ENCODE measurements at places on chromosomes 7 and 10. TPM values are rescaled to one million over a fixed set of nuclear protein-coding genes. Genes with fewer than 3 reads are reported as not detected.

- peak; percentile 66 for DNase-seq
Observed at GRCh38 chr7:33716581-33717477, 188.5 kb upstream of the BMPER start.

GRCh38 chr10:9615189-9615588, 1402.5 kb upstream of the CELF2 start:
- peak; percentile 22 for DNase-seq

GRCh38 chr10:98589007-98589406, 142.3 kb upstream of the HPS1 start:
- DNase-seq, result peak; percentile 19

GRCh38 chr10:111836571-111836970, 347.0 kb downstream of the GPAM start:
- DNase-seq, result no peak

SUN3 gene
- not detected for total RNA-seq

PON3 gene
- total RNA-seq, result not detected
